NCI-H526 treated with DMSO at 0.1 percent for 48 hours (cell line): ENCODE measurements at places on chromosomes 6 and 20.

- no peak for DNase-seq
Measured at GRCh38 chr6:25384967-25385366, 105.8 kb downstream of the CARMIL1 start.

DNA sequence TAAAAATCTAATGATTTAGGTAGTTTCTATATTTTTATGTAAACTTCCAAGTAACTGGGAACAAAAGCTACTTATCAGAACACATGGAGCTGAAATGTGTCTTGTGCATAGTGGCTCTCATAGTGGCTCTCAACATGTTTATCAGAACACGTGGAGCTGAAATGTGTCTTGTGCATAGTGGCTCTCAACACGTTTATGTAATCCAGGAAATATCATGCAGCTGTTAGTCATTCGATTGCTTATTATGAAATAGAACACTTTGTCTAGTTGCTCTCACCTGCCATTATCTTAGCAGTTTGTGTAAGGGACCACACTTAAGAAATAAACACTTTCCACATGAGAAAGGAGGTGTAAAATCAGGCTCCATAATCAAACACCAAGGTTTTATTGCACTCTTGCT lies 119.2 kb upstream of the ASCC3 start:
- no peak for DNase-seq

GRCh38 chr20:10505827-10506226 lies 70.7 kb downstream of the SLX4IP start:
- DNase-seq = no peak

DNA sequence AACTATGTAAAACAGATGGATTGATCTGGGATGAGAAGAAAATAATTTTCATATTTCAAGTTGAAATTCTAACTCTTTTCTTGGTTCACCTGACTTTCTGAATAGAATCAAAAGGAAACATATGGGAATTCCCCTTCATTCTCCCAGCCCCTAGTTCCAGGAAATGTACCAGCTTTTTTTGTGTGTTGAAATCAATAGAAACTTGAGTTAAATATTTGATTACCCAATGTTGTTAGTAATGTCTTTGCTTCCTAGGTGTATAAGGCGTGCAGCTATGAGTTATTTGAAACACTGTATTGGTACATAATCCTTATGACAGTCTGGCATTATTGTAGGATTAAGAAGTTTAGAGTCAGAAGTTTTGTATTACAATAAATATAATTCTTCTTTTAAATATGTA lies 21.5 kb downstream of the VNN2 start:
- no peak for DNase-seq

DNA sequence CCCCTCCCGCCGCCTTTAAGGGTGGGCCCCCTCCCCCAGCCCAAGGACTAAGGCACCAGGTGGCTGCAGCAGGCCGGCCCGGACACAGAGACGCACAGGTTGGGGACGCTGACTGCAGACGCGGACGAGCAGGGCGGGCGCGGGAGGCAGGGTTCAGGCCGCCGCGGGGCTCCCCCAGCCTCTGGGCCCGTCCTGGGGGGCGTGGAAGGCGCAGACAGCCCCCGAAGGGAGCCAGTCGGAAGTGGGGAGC lies 9.3 kb downstream of the DUSP15 start:
- DNase-seq = no peak

DNA sequence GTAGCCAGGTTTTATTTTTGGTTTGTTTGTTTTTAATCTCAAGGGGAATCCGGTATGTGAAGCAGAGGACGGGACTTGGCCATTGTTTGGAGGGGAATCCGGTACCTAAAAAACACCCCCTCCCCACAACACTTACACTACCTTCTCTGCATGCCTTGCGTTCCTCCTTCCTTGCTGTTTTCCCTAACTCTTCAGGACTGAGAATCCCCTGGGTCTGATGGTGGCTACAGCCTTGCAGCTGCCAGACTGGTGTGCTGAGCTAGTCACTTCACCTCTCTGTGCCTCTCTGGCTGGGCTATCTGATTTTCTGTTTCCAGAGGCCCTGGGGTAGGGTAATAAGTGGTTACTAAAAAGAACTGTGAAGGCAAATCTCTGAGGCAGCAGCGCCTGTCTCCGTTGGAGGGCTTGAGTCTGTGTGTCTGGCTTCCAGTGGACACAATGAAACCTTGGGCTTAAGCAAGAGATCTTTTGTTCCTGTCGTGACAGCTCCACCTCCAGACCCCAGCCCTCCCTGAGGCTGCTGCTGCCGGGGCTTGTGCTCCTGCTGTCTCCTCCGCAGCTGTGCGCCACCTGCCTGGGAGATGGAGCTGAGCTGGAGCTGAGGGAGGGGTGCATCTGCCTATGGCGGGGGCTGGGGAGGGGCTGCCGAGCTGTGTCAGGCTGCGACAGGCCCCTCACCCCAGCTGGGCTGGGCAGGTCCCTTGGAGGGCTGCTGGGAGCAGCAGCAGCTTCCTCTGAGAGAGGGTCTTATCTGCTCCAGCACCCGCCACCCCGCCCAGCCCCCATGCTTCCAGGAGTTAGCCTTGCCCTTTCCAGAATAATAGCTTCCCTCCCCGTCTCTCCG lies 65.8 kb upstream of the CCDC167 start:
- peak; percentile 23 for DNase-seq

- no peak for DNase-seq
Measured at GRCh38 chr6:25851961-25852360, 20.1 kb upstream of the SLC17A1 start.

GRCh38 chr6:37047346-37047688 lies 41.9 kb downstream of the FGD2 start:
- DNase-seq = no peak

- no peak for DNase-seq
Measured at GRCh38 chr20:41052742-41053419, 24.3 kb downstream of the TOP1 start.

DNA sequence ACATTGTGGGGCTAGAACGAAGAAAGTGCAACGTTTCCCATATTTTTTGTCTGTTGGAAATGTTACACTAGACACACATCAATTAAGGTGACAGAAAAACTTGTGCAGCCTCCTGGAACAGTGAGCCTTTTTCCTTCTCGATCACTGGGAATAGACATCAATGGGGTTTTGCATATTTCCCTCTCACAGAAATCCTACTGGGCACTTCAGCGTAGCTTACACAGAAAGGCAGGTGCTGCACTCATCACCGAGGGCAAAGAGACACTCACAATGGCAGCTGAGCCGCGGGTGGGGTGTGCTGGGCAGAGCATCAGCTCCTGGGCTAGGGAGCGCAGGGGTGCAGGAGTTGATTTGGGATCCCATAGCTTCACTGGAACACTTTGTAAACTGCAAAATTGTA lies 64.5 kb downstream of the THBS2 start:
- DNase-seq = peak; percentile 62

DNA sequence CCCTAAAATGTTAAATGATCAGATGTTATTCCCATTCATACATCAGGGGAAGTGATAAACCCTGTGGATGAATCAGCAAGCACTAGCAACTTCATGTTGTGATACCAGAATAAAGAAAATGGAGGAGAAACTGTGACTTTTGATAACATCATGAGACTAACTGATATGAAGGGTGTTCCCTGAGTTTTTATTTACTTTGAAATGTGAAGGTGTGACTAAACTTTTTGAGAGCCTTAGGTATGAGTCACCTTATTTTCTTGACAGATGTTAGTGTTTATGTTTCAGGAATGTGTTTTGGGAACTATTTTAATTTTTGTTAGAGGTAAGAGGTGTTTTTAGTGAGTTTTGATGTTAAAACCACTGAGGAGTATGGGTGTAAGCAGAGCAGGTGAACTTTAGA lies 4.4 kb downstream of the PARD6B start:
- DNase-seq = peak; percentile 35

GRCh38 chr20:8216375-8217200 lies 84.5 kb downstream of the PLCB1 start:
- no peak for DNase-seq

GRCh38 chr20:2519115-2519809 lies 10.5 kb upstream of the ZNF343 start:
- DNase-seq = no peak

DNA sequence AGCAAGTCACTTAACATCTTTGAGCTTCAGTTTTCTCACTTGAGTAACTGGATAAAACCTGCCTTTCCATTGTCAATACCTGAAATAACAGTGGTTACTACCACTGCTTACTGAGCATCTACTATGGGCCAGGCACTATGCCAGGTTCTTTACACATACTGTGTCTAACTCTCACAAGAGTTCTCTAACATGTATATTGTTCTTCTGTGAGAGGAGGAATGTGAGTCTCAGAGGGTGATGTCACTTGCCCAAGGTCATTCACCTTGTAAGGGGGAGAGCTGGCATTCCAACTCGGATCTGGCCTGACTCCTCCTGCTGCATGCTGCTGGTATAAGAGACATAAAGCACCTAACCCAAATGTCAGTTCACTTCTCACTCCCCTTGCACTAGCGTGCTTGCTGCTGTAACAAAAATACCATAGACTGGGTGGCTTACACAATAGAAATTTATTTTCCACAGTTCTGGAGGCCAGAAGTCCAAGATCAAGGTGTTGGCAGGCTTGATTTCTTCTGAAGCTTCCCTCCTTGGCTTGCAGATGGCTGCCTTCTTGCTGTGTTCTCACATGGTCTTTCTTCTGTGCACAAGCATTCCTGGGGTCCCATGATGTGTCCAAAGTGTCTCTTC lies 21.9 kb upstream of the SGK2 start:
- DNase-seq = no peak

DNA sequence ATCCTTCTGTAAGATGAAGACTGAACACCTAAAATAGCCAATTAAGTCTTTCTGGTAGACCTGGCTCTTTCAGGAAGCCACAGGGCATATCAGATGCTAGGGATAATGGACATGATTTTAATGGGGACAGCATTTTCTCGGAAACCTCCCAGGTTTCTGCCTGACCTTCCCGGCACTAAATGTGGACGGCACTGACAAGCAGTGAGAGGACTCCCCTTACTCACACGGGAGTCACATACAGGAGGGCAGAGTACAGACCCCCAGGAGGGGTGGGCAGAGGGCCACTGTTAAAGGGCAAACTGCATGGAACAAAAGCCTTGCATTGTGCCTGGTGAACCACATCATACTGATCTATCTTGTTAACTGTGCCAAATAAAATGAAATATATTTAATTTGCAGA lies 19.9 kb downstream of the PSMG4 start:
- DNase-seq = no peak

- no peak for DNase-seq
Measured at GRCh38 chr20:9517297-9518162, 3.1 kb downstream of the LAMP5 start.

GRCh38 chr6:150928882-150929281 lies 63.4 kb downstream of the MTHFD1L start:
- no peak for DNase-seq

- no peak for DNase-seq
Measured at GRCh38 chr6:107714104-107714503, 110.0 kb downstream of the SCML4 start.

DNA sequence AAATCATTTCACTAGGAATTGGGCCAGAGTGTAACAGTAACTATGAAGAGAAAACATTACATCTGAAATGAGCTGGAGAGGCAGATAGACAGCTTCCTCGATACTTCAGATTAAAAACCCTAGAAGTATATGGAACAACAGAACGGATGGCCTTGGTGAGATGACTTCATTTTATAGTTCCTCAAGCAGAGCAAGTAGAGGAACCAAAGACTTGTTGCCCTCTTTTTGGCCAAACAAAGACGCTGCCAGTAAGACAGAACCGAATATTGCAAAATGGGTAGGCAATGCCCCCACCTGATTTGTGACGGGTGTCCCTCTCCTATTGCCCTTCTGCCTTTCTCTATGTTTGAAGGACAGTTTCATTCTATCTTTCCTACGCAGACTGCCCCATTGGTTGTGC lies 53.5 kb downstream of the AGPAT4 start:
- no peak for DNase-seq

- DNase-seq = no peak
Measured at GRCh38 chr6:167839343-167839742, 12.6 kb downstream of the AFDN start.

GRCh38 chr20:2295886-2296515 lies at the start of gene TGM3:
TSS of gene TGM3 (plus strand) at chr20:2296001. CDS start at chr20:2296064, 63 bp downstream.
- DNase-seq = no peak

DNA sequence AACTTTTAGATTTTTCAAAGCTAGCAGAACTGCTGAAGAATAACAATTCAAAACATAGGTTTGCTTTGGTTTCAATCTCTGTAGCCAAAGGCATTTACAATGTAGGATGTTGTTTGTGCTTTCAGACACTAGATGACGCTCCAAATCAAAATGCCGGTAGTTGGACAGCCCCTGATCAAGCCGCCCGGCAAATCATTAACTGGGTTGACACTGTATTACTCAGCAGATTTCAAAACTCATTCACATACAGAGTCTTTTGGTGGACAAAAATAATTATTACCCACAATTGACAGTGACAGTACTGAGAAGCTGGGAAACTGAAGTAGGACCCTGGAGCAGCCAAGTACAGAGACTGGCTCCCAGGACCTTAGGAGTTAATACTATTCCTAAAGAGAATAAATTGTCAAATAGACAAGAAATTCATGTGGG lies 21.3 kb upstream of the HFE start:
- peak; percentile 25 for DNase-seq

- DNase-seq = no peak
Measured at GRCh38 chr20:33120934-33121333, 41.5 kb downstream of the BPIFB4 start.

DNA sequence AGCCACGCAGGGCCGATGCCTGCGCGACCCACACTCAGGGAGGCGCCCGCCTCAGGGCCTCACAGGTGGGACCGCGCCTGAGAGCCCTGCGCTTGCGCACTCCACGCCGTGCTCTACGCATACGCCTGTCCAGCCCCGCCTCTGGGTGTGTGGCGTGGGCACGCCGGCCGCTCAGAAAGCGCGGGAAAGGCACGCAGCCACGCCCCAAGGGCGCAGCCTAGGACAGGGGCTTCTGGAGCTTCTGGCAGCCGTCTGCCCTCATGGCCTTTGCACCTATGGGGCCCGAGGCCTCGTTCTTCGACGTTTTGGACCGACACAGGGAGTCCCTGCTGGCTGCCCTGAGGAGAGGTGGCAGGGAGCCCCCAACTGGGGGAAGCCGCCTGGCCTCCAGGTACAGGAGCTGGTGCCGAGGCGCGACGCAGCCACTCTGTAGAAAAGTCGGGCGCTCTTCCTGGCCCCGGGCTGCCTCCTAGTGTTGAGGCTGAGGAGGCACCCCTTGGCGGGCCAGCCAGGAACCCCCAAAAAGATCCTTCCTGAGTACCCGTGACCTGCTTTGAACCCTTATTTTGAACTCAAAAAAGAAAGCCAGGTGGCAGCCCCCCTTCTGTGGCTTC lies at the start of gene SPO11:
TSS of gene SPO11 (plus strand) at position 196 of the 614 bp plus-strand sequence. CDS start at position 261, 65 bp downstream.
- no peak for DNase-seq

DNA sequence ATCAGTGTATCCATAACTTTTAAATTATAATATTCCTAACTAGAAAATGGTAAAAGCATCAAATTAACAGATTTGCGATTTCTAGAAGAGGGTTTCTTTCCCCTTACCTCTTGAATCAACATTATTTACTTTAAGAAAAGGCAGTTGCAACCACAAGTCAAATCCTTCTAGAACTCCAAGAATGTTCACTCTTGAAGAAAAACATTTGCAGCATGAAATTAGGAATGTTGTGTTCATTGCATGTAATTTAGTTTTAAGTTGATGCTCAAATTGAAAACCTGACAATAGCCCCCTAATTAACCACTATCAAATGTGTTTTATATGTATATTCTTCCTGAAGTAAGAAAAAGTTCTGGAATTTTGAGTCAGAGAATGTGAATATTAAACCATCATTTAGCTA lies 2.3 kb upstream of the REV3L start:
- no peak for DNase-seq

- DNase-seq = peak; percentile 25
Measured at GRCh38 chr20:49505518-49505917, 23.1 kb upstream of the KCNB1 start.

- DNase-seq = no peak
Measured at GRCh38 chr6:161511447-161512095, 237.7 kb upstream of the AGPAT4 start.
